ENCODE measurements at places on chromosomes 5 and 9.

DNA sequence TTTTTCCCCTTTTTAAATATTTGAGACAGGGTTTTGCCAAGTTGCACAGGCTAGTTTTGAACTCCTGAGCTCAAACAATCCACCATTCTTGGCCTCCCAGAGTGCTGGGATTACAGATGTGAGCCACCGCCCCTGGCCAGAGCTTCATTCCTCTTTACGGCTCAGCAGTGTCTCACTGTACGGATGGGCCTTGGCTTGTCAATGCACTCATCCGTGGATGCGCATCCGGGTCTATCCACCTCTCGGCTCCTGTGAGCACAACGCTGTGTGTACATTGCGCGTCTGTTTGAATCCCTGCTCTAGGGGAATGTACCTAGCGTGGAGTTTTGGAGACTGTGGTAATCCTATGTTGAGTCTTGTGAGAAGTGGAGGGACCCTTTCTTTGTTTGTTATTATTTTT, 10.9 kb upstream of the EGFL7 start:
- DNase-seq, result no peak

- DNase-seq, result no peak
Observed at GRCh38 chr9:35781066-35781465, 10.3 kb upstream of the NPR2 start.

- DNase-seq, result no peak
Observed at GRCh38 chr9:952546-952945, 23.9 kb upstream of the DMRT3 start.

GRCh38 chr9:114591291-114591787, 3.8 kb downstream of the ATP6V1G1 start:
- DNase-seq, result no peak

DNA sequence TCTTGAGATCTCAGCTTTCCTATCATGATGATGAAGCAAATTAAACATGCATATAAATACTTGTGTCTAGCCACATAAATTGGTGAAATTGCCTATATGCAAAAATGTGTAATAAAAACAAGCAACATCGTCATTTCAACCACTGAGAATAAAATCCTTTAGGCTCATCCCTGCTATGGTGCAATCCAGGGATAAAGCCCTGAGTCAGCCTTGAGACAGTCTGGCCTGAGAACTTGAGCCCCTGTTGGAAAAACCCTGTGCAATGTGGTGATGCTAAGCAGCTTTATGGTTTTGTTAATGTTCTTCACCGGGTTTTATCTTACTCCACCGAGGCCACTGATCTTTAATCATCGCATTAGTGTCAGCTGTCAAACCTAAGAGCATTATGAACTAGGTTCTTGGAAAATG, 170.5 kb downstream of the DCP2 start:
- no peak for DNase-seq

GRCh38 chr5:139648205-139649081, at the start of gene CXXC5:
Gene CXXC5, plus strand, starts transcription at chr5:139648349. Its CDS starts 32,175 bp downstream, at chr5:139680524.
- no peak for DNase-seq

DNA sequence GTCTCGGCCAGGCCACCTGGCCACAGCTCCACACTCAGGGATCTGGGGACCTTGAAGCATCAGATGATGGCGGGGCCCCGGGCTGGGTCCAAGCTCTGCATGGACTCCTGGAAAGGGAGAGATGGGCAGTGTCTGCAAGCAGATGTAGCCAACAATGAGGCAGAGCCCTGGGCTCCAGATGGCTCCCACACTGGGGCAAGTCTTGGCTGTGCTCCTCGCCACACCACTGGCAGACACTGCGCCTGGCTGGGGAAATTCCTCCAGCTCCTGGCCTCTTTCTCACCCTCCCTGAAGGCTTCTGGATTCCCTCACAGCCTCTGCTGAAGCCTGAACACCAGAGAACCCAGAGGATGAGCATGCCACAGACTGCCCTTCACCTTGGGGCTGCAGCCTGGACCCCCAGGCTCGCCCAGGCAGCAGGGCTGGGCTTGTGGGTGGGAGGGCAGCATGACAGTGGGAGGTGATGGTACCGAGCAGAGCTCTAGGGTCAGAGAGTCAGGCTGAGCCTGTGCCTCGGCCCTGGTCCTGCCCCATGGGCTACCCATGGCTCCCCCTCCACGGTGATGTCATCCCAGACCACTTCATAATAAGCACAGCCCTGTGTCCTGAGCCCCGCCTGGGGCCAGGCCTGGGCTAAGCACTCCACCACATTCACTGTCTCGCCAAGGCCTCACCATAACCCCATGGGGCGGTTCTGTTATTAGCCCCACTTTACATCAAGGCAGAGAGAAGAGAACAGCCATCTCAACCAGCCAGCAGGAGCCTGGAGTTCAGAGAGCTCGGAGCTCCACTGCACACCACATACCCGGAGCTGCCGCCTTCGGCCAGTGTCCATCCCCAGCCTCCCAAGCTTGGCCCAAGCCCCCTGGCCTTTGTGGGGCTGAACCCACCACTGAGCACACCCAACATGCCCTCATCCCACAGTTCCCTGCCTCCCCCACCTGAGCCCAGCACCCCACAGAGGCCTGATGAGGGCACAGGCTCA, 62.2 kb upstream of the ADAMTS2 start:
- no peak for DNase-seq

- no peak for DNase-seq
Observed at GRCh38 chr9:61665829-61666228, 476.0 kb downstream of the SPATA31A7 start.

- DNase-seq, result no peak
Observed at GRCh38 chr5:56251440-56251839, 18.3 kb upstream of the ANKRD55 start.

DNA sequence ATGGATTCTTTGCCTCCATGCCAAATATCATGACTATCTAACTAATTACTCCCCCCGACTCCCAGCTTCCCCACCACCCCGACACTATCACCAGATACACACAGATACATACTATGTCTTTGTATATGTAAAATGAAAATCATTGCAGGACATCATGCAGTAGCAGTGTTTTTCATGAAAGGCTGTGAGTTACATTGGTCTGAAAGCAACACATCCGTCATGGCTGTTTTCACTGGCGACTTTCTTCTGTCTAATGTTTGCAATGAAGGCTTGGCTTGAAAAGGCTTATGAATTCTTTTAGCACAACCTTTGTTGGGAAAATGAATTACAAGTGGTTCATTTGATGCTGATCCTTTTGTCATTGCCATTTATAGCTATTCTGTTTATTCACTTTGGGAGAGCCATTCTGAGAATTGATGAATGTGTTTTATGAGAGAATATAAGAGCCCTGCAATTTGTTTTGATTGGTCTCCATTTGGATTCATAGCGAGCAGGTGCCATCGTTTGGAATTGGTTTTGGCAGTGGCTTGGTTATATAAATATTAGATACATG, 103.4 kb downstream of the PIP5K1B start:
- DNase-seq, result no peak

GRCh38 chr9:91714020-91714806, 235.8 kb downstream of the ROR2 start:
- no peak for DNase-seq

DNA sequence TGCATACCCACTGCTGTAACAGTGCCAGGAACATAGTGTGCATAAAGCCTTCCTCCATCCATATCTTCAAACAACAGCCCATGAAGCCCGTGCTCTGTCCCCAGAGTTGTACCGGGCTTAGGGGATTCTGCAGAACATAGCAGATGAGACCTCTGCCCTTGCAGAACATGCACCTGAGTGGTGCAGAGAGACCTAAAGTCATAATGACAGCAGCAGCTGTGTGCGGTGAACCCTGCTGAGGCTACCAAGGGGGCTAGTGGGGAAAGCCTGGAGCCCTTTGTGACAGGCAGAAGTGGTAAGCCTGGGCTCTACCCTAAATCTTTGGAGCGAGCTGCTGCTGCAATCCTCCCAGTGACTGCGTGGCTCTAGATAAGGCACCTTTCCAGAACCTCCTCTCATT, 32.2 kb upstream of the BRD3 start:
- DNase-seq, result no peak

GRCh38 chr9:76371901-76372300, 22.3 kb downstream of the RFK start:
- DNase-seq, result no peak

DNA sequence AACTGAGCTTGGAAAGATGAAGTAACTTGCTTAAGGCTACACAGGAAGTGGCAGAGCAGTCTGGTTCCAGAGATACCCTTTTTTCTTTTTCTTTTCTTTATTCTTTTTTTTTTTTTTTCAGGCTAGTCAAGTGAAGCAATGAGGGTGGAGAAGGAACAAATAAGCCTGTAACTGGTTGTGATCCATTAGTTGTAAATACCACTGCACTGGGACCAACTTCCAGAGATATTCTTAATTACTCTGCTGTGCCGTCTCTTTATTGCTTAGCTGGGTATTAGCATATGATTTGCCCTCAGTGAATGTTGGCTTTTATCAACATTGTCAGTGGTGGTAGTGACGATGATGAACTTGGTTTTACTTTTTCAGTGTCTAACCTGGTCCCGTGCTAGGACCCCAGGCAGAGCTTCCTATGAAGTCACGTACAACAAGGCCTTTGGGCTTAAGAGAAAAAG, 26.7 kb downstream of the LNPEP start:
- no peak for DNase-seq

DNA sequence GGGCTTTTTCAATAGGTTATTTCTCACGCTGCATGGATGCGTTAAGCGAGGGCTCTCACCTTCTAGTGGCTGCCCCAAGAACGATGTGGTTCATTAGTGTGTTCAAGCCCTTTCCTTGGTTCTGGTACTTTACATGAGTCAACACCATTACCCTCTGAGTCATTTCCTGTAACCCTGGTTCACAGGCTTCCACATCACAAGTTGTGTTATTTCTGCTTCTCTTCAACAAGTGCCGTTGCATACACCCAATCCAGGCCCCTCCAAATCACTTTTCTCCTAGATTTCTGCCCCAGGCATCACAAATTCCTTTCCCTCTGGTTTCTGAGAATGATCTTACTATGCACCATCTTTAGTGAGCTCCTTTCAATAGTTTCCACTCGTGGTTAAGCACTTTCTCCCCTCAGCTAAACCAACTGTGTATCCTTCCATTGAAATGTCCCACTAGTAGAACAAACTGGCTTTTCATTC, 69.5 kb upstream of the RAD23B start:
- DNase-seq, result peak; percentile 47

GRCh38 chr9:123291736-123292135, 23.4 kb upstream of the STRBP start:
- DNase-seq, result no peak

DNA sequence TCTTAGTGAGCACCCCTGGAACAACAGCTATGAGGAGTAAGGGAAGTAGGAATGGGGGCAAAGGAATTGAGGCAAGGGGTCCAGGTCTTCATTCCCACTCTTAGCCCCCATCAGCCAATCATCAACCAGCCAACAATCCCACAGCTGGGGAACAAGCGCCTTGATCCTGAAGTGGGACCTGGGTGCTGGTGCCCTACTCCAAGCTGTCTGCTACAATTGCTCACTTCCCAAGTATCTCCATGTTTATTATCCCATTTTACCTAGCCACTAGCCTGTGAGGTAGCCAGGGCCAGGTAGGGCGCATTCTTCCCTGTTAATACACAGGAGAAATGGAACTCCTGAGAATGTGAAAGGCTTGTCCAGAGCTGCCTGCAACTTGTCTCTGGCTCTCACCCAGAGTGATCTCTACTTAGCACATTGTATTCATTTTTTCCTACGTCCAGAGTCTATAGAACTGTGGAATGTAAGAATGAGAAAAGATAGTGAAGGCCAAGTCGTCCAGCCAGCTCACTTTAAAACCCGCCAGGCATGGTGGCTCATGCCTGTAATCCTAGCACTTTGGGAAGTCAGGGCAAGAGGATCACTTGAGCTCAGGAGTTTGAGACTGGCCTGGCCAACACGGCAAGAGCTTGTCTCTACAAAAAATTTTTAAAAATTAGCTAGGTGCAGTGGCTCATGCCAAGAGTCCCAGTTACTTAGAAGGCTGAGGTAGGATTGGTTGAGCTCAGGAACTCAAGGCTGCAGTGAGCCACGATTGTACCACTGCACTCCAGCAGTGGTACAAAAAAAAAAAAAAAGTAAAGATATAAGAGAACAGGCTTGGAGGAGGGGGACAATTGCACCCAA, 6.2 kb upstream of the DNAJC18 start:
- DNase-seq, result no peak

DNA sequence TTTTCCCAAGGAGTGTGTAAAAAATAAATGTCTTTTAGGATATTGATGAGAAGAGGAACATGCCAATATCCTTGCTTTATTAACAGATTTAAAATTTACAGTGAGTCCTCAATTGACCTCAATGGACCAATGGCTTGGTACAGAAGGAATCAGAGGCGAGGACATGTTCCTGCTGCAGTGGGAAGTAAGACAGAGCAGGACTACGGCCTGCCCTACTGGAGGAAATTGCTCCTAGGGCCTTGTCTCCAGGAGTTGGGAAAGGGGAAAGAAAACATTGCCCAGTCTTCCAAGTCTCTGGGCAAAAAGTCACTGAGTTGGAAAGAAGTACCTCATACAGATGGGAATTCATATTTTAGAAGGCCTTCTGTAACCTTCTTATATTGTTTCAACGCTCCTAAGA, 33.1 kb upstream of the UGT3A2 start:
- DNase-seq, result no peak

Data from SK-N-MC (cell line).